ENCODE measurements at places on chromosomes 11 and 22.

- DNase-seq, result no peak
These were observed 8.7 kb downstream of the CCDC83 start for GRCh38 chr11:85863855-85864254.

DNA sequence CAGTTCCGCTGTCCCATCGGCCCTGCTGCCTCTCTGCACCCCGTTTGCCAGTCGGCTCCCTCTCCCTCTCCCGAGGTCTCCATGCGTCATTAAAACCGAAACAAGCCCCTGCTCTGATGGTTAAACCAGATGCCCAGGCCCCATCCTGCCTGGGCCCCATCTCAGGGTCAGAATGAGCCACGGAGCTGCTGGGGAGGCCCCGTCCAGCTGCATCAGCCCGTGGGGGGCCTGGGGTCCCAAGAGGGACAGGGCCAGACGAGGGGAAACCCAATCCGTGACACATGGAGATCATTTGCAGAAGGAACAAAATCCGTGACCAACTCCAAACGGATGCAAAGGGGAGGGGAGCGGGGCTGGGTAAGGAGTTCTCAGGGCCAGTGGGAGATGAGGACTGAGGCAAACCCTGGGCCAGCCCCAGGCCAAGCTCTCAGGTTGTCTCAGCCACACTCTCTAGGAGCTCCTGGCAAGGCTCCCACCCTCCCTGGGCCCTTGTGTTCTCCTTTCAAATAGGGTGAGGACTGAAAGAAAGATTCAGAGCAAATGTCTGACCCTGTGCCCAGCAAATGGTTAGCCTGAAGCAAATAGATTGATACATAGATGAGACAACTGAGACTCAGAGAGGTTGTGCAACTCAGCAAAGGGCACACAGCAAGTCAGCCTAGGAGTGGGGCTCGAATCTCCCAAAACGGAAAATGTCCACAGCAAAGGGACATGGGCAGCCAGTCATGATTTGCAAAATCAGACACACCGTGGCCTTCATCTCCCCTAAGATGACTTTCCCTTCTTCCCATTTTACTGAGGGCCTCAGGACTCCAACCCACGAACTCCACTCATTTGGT, 162.1 kb downstream of the MN1 start:
- no peak for DNase-seq

DNA sequence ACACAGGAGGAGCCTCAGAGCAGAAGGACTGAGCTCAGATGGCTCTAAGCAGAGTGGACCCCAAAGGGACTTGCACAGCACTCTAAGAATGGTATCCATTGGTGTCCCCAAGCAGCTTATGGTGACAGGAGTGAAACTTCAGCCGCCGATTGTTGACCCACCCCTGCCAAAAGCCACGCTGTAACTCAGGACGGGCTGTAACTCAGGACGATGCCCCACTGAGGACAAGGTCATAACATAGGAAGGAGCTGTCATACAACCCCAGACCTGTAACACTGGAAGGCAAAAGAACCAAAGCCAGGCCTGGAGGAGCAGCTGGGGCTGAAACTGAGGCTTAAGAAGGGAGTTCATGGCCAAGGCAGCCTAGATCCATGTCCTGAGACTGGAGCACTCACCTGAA, 14.2 kb downstream of the CD59 start:
- no peak for DNase-seq

GRCh38 chr11:19410032-19410431, 169.3 kb upstream of the E2F8 start:
- no peak for DNase-seq
